Brain (organoid and tissue), 16 donors: ENCODE measurements at places on chromosomes 11 and 22. TPM values are rescaled to one million over a fixed set of nuclear protein-coding genes. Genes with fewer than 3 reads are reported as not detected.

The ANKK1 gene
- 0.12 TPM for polyA plus RNA-seq

The SF3B2 gene
- polyA plus RNA-seq = 266 TPM

The WT1 gene
- not detected for polyA plus RNA-seq

The PLXNB2 gene
- polyA plus RNA-seq = 80.1 TPM

The OR5B12 gene
- polyA plus RNA-seq = not detected

The OR4C46 gene
- not detected for polyA plus RNA-seq
